Stimulated activated CD4-positive, alpha-beta T cell treated with anti-CD3 and anti-CD28 coated beads, Interleukin-12 subunit alpha, Interleukin-12 subunit beta, amount 100 ng/mL, for 48 hours (primary cell): ENCODE measurements at places on chromosomes 7 and 10.

DNA sequence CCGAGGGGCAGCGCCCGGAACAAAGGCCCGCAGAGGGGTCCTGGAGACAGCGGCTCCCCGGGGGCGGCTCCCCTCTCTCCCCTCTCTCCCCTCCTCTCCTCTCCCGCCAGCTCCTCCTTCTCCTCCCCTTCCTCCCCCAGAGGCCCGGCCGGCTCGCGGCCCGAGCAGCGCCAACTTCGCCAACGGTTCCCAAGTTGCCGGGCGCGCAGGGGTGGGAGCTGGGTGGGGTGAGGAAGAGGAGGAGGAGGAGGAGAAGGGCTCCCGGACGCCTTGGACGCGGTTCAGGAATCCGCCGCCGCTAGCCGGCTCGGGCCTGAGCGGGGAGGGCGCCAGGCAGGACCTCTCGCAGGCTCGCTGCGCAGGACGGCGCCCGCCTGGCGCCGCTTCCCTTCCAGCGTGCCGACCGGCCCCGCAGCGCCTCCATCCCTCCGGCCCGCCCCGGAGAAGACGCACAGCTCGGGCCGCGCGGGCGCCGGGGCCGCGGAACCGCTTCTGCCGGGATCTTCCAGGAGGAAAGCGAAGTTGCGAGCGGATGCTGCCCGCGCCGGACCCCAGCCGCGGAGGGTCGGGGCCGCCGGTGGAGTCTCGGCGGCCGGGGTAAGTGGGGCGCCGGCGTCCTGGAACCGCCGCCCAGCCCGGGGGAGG is at the start of gene CHST3:
TSS of gene CHST3 (plus strand) at position 298 of the 645 bp plus-strand sequence. CDS start 41,448 bp downstream, outside the sequence.
- DNase-seq, result no peak

- DNase-seq, result no peak
These were observed 130.4 kb downstream of the PTPN20 start for GRCh38 chr10:47041396-47042198.

DNA sequence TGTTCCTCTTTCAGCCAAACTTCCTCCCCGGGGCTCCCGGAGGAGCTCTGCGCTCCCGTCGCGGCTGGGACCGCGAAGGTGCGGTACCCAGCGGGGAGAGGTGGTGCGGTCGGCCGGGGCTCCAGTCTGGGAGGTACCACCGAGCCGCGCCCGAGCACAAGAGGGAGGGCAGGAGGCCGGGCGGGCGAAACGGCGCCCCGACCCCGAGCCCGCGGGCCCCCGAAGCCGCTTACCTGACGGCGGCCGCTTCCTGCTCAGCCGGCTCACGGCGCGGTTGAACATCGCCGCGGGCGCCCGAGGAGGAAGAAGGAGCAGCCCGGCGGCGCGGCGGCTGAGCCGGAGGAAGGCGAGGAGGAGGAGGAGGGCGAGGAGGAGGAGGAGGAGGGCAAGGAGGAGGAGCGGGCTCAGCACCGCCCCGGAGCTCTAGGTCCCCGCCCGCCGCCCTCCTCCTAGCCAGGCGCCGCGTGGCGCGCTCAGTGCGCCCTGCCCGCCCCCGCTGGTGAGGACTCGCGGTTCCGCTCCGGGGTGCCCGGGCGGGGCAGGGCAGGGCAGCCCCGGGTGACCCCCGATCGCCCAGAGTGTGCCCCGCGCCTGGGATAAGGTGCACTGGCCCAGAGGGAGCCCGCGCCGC is at the start of gene RGS10:
TSS of gene RGS10 (minus strand) at position 363 of the 631 bp plus-strand sequence. CDS start at position 282, 81 bp downstream.
- DNase-seq, result peak; percentile 82

DNA sequence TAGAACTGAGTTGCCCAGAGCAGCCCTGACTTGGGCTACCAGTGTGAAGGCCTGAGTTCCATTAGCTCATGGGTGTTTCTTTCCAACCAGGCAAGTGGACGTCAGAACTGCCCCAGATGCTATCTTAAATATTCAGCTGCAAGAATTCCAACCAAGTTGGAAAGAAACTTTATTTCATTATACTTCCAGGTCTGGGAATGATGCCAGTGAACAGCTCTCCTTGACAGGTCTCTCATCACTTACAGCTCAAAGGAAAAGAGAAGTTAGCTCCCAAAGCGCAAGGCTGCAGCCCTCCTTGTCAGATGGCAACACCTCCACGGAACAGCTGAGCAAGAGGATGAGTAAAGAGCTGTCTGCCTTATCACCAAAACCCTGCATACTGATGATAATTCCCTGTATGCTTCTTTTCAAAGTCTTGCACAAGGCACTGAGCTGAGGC is 255.5 kb upstream of the AOAH start:
- no peak for DNase-seq

DNA sequence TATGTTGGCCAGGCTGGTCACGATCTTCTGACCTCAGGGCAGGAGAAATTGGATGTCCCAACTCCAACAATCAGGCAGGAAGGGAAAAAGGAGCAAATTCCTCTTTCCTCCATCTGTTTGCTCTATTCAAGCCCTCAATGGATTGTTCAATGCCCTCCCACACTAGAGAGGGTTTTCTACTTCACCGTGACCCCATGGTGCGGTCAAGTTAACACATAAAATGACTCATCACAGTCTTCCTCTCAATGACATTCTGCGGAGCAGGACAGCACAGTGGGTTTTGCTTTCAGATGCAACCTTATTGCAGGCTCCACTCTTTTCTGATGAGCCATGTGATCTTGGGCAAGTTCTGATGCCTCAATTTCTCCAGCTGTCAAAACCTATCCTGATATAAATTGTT is 364.9 kb downstream of the ANKRD30A start:
- DNase-seq, result no peak

DNA sequence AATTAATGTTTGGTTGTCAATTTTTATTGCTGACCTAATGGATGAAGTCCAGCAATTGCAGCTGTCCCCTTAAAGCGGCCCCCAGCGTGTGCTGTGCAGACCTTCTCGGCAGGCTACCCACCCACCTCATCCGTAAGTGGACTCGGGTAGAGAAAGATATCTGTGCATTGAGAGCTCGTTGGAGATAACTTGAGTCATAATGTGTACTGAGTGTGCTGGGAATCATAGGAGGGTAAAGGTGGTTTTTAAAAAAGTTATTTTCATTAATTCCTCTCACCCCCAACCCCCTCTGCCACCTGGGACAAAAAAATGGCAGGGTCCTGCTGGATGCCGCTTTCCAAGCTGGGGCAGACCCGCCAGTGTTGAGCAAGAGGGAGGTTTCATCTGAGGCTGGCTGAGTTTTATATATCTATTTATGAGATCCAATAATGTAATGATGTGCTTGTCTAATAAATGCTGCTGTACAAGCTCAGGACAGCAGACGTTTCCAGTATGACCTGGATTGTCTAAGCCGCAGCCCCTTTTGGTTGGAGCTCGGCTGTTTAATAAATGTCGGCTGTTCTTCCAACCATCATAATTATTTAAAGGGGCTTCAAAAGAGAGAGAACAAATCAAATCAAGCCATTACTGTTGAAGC is 119.1 kb downstream of the NKX6-2 start:
- no peak for DNase-seq

DNA sequence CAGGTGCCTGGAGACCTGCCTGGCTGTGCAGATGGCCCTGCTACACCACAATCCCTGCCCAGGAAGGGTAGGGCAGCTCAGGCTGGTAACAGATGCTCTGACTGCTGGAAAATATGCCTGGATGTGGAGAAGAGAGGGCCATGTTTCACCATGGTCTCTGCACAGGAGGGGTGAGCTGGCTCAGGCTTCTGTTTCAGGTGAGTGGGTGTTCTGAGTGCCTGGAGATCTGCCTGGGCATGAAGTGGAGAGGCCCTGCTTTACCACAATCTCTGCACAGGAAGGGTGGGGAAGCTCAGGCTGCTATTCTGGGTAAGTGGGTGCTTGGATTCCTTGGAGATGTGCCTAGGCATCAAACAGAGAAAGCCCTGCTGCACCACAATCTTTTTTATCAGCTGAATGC is 350.1 kb downstream of the KIF20B start:
- no peak for DNase-seq

GRCh38 chr7:20095862-20096261 is 121.3 kb downstream of the MACC1 start:
- DNase-seq, result no peak

- DNase-seq, result no peak
These were observed 50.7 kb downstream of the PDGFA start for GRCh38 chr7:468681-469562.

DNA sequence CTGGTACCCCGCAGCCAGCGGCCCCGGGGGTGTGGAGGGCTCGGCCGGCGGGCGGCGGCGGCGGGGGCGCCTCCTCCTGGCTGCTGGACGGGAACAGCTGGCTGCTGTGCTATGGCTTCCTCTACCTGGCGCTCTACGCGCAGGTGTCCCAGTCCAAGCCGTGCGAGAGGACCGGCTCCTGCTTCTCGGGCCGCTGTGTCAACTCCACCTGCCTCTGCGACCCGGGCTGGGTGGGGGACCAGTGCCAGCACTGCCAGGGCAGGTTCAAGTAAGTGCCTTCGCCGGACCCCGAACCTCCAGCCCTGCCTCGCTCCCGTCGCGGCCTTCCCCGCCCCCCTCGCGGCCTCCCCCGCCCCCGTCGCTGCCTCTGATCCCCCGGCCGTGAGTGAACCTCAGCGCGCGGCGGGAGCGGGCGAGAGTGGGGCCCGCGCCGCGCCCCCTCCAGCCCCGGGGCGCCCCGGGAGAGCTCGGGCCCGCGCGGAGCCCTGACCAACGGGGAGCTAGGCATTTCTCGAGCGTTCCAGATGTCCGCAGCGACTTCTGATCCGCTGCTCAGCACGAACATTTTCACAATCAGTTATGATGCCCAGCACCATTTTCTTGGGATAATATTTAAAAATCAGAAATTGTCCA is 727 bp downstream of the ATRNL1 start:
- DNase-seq, result no peak

GRCh38 chr7:31263338-31263737 is 77.2 kb downstream of the NEUROD6 start:
- DNase-seq, result no peak

GRCh38 chr10:22103701-22104470 is 100.4 kb upstream of the DNAJC1 start:
- DNase-seq, result no peak

DNA sequence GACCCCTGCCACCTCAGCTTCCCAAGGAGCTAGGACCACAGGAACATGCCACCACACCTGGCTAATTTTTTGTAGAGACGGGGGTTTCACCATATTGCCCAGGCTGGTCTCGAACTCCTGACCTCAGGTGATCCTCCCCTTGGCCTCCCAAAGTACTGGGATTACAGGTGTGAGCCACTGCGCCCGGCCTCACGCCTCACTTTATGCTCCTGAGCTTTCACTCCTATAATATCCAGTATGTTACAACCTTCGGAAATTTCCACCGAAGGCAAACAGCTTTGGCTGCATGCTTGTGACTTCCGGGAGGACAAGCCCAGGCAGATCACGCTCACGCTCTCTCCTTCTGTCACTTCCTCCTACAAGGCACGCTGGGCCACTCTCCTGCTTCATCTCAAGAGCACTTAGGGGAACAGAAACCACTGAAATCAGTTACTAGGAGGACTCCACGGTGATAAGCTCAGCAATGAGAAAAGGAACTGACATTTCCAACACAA is 4.4 kb upstream of the MAD1L1 start:
- DNase-seq, result no peak

GRCh38 chr7:31309407-31309806 is 31.1 kb downstream of the NEUROD6 start:
- DNase-seq, result no peak

- no peak for DNase-seq
These were observed 486.0 kb downstream of the TNS3 start for GRCh38 chr7:47095946-47096345.

- no peak for DNase-seq
These were observed 5.8 kb downstream of the FLNC start for GRCh38 chr7:128835790-128836641.

DNA sequence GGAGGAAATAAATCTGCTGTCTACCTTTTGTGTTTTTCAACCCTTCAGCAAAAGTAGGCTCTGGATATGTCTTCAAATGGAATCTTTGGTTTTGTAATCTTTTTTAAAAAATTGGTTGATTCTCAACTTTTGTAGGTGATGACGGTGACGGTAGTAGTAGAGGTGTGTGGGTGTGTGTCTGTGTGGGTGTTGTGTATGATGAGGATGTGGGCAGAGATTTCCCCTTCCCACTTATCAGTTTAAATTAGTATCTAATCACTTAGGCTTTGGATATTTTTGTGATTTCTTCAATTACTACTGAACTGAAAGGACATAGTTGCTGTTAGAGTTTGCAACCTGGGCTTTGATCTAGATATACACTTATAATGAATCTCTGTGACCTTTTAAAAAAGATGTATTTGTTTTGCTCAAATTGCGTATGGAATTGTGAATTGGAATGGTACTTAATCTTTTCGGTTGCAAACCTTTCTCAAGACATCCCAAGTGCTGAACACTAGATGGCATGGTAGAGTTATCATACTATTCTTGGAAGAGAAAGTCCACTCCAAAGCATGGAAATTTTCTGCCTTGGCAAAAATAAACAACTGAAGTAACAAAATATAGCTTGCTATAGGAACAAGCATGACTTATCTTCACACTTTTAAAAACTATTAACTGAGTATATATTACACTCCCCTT is 51.9 kb upstream of the A1CF start:
- DNase-seq, result no peak

- no peak for DNase-seq
These were observed at the start of gene SVOPL for GRCh38 chr7:138700857-138701536. Gene SVOPL, minus strand, starts transcription at chr7:138701362. Its CDS starts 22,317 bp downstream, at chr7:138679045.

GRCh38 chr10:81414038-81414437 is 461.0 kb upstream of the NRG3 start:
- DNase-seq, result no peak

GRCh38 chr10:35979116-35979515 is 337.0 kb upstream of the FZD8 start:
- no peak for DNase-seq

DNA sequence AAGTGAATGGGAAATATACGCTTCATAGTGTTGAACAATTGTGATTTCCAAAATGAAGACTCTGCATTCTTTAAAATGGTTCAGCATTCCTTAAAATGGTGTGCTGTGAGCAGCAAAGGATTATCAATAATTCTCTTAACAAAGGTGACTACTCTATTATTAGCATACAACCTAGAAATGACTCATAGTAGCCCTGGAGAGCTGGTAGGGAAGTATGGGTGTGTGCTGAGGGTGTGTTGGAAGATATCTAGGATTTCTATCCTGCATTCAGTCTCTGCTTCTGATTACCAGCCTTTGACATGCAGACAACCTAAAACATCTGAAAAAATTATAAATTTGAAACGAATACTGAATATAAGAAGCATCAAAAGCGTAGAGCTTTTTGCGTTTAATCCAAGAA is 72.5 kb downstream of the SEMA3D start:
- DNase-seq, result no peak

GRCh38 chr7:98116656-98117461 is 10.2 kb downstream of the LMTK2 start:
- no peak for DNase-seq

GRCh38 chr10:132588301-132589013 is 50.9 kb downstream of the INPP5A start:
- DNase-seq, result peak; percentile 50

- no peak for DNase-seq
These were observed 560.1 kb downstream of the PARD3 start for GRCh38 chr10:34255035-34255434.

DNA sequence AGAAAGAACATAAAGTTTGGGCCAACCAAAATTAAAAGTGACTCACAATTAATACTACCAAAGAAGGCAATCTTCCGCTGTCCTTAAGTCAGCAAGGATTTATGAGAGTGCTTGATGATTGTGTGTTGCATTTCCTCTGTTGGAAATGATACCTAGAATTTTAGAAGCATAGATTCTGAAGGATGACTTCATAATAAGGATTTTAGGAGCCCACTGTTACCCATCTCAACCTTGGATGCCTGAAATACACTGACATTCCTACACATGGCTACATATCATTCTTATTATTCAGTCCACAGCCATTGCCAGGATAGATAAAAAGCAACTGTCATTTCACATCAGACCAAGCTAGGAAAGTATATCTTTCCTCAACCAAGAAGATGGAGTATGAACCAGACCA is 823.8 kb downstream of the LRMDA start:
- DNase-seq, result no peak
